ENCODE measurements at places on chromosomes 5 and 9.

DNA sequence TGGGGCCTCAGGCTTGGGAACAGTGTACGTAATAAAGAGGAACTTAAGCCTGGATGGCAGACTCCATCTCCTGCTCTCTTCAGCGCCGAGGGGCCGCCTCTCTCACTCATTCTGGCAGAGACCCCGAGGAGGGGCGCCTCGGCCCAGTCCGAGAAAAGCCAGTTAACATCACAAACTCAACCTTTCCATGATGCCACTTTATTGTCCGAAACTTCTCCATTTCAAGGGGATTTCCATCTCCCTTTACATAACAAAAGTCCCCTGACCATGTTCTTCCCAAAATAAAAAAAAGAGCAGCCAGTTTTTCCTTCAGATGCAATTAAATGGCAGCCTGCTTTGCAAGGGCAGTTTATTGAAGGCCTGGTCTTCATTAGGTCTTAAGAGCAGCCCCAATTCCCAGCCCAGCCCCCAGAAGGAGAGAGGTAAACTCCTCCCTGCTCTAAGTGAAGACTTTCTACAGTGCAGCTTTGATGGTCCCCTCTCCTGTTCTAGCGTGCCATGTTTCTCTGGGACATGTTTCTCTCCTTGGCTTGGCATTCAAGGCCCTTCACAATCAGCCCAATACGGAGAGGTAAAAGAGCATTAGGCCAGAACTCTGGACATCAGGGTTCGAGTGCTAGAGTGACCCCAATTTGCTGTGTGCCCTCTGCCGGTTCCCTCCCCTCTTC lies 19.5 kb upstream of the RAB14 start:
- no peak for DNase-seq

DNA sequence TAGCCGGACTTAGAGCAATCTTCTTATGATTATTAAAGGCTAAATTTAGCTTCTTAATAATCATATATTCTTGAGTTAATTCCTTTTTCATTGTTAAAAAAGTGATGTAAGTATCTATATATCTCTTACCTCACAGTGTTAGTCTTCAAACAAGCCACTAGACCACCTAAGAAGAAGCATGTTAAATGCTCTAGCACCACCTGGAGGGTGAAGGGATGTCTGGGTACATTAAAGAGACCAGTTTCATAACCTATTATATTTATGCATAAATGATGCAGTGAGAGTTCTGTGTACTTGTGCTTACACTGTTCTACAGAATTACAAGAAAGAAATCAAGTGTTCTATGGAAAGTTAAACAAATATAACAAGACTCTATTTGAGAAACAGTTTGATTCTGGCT lies 55.9 kb upstream of the SLCO6A1 start:
- no peak for DNase-seq

GRCh38 chr5:160221082-160221481 lies 8.2 kb upstream of the FABP6 start:
- DNase-seq: no peak

DNA sequence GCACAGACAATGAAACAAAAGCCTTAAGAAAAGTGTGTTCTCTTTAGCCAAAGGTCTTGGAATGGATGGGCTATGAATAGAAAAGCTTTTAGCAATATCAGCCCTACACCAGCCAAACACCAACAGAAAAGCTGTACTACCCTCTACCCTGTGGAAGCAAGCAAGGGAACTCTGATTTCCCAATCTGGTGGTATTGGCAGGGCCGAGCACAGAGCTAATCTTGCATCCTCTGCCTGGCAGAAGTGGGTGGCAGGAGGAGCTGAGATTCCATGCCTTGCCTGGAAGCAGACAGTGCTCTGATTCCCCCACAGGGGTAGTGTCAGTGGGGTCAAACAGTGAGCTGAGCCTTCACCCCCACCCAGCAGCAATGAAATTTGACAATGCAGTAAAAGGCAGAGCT lies 29.6 kb upstream of the ZNF782 start:
- no peak for DNase-seq

DNA sequence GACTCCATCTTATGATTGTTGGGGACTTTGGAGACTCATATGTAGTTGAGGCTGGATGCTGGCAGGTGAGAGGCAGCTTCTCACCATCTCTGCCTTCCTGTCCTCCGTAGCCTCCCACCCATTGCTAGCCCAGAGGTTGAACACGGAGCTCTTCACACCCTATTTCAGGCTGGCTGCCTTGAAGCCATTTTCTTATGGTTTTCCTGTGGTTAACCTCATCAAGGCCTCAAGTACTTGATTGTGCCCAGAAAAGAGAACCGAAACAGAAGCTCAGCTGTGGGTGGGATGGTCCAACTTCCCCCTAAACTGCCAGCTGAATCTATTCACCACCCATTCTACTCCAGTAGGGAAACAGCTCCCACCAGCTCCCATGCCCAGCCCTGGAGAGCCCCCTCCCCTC lies 102.9 kb downstream of the LIFR start:
- no peak for DNase-seq

GRCh38 chr9:70439991-70440706 lies 25.7 kb upstream of the KLF9 start:
- DNase-seq: no peak

DNA sequence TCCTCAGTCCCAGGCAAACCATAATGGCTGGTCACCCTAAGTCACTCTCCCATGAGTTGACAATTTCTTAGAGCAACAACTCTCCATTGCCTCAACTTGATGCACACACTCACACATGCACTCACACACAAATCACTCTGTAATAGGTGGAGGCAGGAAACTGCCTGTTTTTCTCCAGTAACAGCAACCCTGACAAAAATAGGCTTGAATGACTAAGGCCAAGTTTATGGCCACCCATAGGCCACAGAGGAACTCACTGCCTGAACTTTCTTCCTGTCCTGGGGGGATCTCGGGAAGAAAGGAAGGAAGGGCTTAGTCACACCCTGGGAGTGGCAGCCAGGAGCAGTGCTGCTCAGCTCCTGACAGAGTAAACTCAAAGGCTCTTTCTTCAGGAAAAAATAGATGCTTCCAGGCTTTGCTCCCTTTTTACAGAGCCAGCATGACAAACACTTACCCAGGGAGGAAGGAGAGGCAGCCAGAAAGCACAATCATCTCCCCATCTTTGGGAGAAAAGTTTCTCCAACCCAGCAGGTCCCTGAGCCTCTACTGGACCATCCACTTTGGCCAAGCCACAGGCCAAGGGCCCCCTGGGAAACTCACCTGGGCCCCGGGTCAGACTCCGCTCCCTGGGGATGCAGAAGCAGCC lies 368 bp downstream of the SH3TC2 start:
- DNase-seq: no peak

Measured in activated CD4-positive, CD25-positive, alpha-beta regulatory T cell (primary cell).